Hair follicle dermal papilla cell (primary cell): ENCODE measurements at places on chromosomes 2 and 18. TPM values are rescaled to one million over a fixed set of nuclear protein-coding genes. Genes with fewer than 3 reads are reported as not detected.

Gene LOXHD1
- not detected in 2 replicates for total RNA-seq

Gene KYNU
- total RNA-seq, result 0.97 and 2.4 TPM in 2 replicates

Gene UGT1A4
- total RNA-seq, result not detected in 2 replicates

Gene DPY30
- 28.6 and 39.7 TPM in 2 replicates for total RNA-seq

Gene NT5C1B
- total RNA-seq, result not detected in 2 replicates

Gene SOWAHC
- total RNA-seq, result 11.8 and 16.6 TPM in 2 replicates

Gene CLEC4F
- total RNA-seq, result not detected in 2 replicates

Gene TNFAIP6
- 13.1 and 38.5 TPM in 2 replicates for total RNA-seq

Gene COLEC11
- total RNA-seq, result 0.16 TPM in 1 of 2 replicates, not detected in the other
